Bone marrow (tissue), 2 donors: ENCODE measurements at places on chromosomes 16 and 17.

- no peak for DNase-seq
Observed at GRCh38 chr16:51045794-51046193, 105.3 kb downstream of the SALL1 start.

- no peak for DNase-seq
Observed at GRCh38 chr17:43734376-43734775, 24.2 kb downstream of the SOST start.

- no peak for DNase-seq
Observed at GRCh38 chr17:52110923-52111581, 47.5 kb downstream of the CA10 start.

DNA sequence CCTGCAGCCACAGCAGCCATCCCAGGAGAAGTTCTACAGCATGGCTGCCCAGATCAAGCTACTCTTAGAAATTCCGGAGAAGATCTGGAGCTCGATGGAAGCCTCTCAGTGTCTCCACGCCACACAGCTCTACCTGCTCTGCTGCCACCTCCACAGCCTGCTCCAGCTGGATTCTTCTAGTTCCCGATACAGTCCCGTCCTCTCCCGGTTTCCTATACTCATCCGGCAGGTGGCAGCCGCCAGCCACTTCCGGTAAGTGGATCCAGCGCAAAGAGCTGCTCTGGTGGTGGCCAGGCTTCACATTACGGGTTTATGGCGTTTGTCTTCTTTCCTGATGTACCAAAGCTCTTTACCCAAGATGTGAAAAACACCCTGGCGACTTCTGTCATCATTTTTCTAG is 3.6 kb downstream of the COG1 start:
- DNase-seq = no peak

DNA sequence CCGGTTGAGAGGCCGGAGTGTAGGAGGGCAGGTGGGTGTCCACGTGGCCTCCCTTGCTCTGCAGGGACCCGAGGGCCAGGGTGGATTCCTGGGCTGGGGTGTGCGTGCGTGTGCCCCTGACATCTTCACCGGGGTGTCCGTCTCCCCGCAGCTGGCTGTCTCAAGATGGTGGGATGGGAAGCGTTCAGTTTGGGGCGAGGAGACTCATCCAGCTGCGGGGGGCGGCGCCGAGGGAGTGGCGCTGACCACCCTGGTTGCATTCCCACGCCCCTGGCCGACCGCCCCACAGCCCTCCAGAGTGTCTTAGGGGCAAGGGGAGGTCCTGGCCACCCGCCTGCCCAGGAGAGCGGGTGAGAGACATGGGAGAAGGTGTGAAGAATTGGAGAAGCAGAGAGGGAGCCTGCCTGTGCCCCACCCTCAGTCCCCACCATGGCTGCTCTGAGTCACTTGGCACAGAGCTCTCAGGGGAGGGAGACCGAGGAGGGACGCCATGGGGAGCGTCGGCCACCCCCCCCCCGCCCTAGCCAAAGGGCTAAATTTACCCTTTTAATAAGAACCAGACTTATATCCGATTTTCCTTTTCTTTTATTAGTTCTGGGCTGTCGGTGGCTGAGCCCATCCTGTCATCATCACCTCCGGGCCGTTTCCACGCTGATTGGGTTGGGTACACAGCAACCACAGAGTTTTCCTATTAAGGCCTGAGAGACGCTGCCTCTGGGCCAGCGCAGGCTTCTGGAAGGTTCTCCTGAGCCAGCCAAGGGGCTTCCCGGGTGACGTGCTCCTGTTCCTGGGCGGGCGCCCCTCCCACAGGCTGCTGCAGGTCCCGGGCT is 22.0 kb downstream of the BAHCC1 start:
- no peak for DNase-seq

DNA sequence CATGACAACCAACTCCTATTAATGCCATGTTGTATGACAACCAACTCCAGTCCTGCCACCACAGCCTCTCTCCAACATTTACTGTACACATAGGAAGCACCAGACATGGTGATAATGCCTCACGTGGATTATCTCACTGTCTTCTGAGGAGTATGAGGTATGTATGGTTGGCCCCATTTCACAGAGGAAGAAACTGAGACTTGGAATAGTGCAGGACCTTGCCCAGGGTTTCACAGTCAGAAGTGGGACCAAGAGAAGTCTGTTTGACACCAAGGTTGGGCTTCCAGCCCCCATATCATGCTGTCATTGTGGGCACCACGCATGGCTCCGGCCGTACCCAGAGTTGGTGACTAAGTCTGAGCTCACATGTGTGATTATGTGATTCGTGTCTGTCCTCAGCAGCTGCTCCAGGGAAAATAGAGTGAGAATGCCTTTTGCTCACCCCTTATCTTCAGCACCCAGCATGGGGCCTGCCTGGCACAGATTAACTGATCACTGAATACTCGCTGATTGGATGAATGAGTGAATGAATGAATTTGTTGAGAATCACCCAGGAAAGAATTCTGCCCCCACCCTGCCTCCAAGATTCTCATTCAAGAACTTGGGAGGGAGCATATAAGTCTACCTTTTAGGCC is 204.1 kb upstream of the NLRP1 start:
- no peak for DNase-seq

DNA sequence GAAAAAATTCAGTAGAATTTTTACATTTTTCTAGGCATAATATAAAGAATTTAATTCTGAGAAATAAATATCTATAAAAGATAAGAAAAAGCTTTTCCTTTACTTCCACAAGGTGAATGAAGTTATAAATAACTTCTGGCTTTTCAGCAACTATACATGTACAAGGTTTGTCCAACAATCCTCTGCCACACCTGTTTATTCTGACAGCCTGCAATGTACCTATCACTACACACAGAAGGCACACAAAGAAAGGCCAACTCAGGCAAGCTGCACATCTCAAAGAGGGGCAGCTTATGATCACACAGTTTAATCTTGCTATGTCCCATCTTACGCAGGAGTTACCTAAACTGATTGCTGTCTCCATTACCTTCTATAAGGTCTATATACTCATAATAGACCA is 120.2 kb downstream of the MYO1D start:
- DNase-seq = no peak

- no peak for DNase-seq
Observed at GRCh38 chr16:58670177-58670576, 14.4 kb downstream of the SLC38A7 start.

GRCh38 chr17:32323811-32324491 is 18.0 kb downstream of the C17orf75 start:
- DNase-seq = peak; percentile 56

- DNase-seq = no peak
Observed at GRCh38 chr16:80932708-80933095, 74.0 kb downstream of the CMC2 start.

- DNase-seq = no peak
Observed at GRCh38 chr17:58291246-58291645, 10.5 kb upstream of the MPO start.

GRCh38 chr17:56322991-56323390 is 169.7 kb downstream of the ANKFN1 start:
- DNase-seq = no peak

DNA sequence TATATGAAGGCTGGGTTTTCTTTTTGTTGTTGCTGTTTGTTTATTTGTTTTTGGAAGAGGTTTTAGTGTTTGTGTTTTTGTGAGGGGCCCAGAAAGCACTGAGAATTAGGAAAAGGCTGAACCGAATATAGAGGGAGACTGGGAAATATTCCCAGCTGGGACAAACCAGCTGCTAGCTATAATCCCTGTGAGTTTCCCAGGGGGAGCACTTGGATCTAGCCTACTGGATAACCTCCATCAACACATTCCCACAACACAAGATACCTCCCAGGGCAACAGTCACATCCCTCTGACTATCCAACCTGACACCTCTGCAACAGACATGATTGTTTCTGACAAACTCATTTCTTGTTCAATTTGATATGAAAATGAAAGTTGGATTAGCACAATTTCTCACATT is 16.7 kb downstream of the CDH11 start:
- no peak for DNase-seq

DNA sequence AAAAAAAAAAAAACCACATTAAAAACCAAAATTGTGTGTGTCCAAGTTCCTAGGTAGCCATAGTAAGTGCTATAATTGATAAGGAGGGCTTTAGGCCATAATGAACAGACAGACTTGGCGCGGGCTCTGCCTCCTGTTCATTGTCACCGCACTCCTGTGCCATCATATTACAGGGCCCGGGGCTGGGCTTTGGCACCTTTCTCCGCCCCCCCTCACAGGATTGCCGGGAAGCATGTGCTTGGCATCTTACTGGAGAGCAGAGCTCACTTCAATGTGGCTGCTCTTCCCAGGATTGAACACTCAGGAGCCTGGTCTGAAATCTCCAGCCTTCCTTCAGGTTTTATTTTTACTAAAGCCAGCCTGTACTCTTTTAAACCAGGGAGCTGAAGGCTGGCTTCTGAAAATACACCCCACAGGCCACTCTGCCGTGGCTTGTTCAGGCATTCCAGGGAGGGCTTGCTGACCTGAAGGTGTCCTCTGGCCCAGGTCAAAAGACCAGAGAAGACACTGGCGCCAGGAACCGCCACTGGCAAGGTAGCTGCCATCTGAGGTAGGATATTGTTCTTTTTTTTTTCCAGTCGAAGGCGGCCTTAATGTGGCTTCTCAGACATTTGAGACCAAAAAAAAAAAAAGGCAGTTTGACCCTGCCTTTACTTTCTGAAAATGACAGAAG is 39.3 kb downstream of the DHRS7B start:
- DNase-seq = no peak

- no peak for DNase-seq
Observed at GRCh38 chr17:10275418-10275817, 77.0 kb upstream of the GAS7 start.

- DNase-seq = no peak
Observed at GRCh38 chr16:50834701-50835100, 92.8 kb downstream of the CYLD start.

- DNase-seq = no peak
Observed at GRCh38 chr16:59601452-59601851, 867.3 kb upstream of the GOT2 start.

- peak; percentile 37 for DNase-seq
Observed at GRCh38 chr16:57720142-57720575, 15.4 kb upstream of the KATNB1 start.
